ENCODE measurements at places on chromosomes 2 and 18.

- no peak for DNase-seq
Observed at GRCh38 chr18:9539283-9539682, 64.0 kb downstream of the RALBP1 start.

DNA sequence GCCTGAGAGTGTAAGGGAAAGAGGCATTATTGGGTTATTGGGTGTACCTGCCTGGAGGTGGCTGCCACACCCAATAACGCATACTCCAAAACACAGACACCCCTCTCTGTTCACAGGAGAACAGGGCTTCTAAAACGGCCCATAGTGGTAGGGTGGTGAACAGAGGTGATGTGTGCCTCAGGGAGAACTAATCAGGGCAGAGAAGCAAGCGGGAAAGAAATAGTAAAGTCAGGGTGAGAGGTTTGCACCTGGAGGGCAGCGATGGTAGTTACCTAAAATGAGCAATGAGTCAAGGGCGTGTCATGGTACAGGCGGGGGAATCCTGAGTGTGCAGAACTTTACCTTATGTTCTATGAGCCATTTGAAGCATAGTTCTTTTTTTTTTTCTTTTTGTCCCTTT, 21.6 kb upstream of the VPS4B start:
- no peak for DNase-seq

- DNase-seq, result no peak
Observed at GRCh38 chr18:32767400-32767799, 5.4 kb downstream of the KLHL14 start.

DNA sequence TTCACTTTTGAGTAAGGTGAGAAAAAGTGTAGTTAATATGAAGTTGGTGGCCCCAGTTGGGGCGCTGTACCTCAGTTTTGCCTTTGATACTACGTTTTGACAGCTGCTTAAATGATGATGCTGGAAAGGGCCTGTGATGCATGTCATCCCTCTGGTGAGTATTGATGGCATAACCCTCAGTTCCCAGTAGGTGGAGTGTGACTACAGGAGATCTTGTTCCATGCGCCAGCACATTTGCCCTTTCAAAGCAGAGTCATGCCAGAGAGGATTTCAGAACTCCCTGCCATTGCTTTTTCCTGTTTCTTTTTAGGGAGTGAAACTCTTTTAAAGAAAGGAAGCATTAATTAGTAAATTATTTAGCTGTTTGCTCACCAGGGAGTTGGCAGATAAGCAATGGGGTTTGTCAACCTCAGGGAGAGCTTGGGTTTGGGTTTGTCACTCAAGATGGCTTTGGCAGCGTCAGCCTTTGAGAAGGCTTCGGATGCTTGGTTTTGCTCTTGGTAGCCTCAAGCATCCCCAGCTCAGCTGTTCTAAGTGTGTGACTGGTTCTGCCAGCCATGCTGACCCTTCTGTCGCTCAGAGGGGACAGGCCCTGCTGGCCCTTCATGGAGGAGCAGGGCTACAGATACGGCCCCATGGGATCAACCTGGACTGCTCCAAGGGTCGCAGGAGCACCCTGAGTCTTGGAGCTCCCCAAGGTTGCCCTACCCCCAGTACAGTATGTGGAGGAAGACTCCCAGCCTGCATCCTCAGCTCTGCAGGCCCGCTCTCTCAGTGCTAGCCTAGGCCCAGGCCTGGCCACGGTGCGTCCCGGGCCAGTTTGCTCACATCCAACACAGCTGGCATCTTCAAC, 29.1 kb downstream of the ARMC9 start:
- DNase-seq, result no peak

- DNase-seq, result no peak
Observed at GRCh38 chr18:51941999-51942398, 398.0 kb upstream of the DCC start.

- DNase-seq, result no peak
Observed at GRCh38 chr2:48048476-48049171, 142.3 kb upstream of the FBXO11 start.

DNA sequence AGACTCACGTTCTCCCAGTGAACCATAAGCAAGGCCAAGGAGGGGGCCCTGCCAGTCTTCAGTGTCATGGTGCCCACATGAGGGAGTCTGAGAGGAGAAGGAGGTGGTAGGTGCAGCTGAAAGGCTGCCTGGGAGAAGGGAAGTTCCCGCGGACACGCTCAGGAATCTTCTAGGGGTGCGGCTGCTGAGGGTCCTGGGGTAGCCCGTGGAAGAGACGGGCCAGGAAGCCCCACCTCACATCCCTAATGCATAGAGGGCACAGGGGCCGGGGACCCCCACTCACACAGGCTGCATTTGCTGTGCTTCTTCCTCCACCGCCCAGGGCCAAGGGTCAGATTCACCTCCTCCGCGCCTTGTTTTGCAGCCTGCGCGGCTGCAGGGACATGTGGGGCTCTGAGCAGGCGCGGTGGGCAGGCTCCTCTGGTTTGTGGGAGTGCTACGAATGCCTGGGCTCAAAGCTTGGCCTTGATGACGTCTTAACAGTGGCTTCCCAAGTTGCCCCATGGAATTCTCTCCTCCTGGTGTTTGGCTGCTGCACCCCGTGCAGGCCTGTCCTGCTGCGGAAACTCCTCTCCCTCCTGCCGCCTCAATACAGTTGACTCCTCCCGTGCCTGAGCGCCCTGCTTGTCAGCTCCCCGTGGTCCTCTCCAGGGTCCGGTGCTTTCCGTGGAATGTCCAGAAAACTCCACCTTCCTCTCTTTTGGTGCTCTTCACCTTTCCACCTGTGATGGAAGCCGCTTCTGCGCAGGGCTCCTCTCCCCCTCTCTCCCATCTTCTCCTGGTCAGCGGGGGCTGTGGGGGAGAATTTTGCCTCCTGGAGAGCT, 95.7 kb downstream of the VAPA start:
- no peak for DNase-seq

- no peak for DNase-seq
Observed at GRCh38 chr2:232287316-232287715, 91.2 kb upstream of the ALPP start.

GRCh38 chr2:85534881-85535280, 4.1 kb upstream of the MAT2A start:
- no peak for DNase-seq

- DNase-seq, result no peak
Observed at GRCh38 chr2:227374158-227374557, 4.9 kb downstream of the TM4SF20 start.

Measured in activated naive CD4-positive, alpha-beta T cell (primary cell).